Left forelimb (tissue), 1 donor: ENCODE measurements at places on chromosomes 7 and 10.

DNA sequence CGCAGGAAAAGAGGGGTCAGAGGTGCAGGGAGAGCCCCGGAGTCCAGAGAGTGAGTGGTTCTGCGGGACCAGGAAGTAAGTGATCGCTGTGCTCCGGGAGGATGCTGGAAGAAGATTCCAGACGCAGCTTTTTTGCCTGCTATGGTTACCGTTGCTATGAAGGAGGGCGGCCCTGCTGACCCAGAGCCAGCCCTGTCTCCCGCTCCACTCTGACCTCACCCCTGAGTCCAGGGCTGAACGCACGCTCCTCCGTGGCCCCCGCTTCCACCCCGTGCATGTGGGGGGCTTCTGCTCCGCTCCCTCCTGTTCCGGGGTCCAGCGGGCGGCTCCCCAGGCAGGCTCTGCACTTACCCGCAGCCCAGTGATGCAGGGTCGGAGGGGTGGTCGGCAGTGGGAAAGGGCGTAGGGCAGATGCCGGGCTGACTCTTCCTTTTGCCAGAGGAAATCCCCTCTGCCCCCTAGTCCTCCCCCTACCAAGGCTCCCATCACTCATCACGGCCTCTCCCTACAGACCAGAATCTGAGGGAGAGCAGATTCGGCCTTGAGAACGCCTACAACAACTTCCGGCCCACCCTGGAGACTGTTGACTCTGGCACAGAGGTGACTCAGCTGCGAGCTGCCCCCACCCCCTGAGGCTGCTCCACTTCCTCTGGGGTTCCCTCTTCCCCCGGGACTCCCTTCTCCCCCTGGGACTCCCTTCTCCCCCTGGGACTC is 2.7 kb upstream of the MUC17 start:
- peak; percentile 82 for DNase-seq

DNA sequence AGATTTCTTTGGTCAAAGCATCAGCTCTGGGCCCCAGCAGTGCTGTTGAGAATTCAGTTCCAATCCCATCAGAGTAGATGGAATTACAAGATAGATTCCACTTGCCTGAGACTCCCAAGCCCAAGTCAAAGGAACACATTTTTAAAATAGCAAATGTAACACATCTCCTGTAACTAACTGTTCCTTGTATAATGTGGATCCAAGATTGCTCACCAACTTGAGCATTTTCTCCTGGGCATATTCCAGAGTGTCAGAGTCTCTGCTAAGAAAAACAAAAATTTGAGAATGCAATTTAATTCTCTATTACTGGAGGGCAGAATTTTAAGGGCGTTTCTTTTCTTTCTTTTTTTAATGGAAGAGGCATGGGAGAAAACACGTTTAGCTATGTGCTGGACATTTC is 136.7 kb downstream of the NEBL start:
- DNase-seq: no peak

- no peak for DNase-seq
Measured at GRCh38 chr10:90920986-90921666, at the start of gene ANKRD1. Gene ANKRD1 (minus strand): TSS chr10:90921087. CDS start chr10:90921027, 60 bp downstream.

DNA sequence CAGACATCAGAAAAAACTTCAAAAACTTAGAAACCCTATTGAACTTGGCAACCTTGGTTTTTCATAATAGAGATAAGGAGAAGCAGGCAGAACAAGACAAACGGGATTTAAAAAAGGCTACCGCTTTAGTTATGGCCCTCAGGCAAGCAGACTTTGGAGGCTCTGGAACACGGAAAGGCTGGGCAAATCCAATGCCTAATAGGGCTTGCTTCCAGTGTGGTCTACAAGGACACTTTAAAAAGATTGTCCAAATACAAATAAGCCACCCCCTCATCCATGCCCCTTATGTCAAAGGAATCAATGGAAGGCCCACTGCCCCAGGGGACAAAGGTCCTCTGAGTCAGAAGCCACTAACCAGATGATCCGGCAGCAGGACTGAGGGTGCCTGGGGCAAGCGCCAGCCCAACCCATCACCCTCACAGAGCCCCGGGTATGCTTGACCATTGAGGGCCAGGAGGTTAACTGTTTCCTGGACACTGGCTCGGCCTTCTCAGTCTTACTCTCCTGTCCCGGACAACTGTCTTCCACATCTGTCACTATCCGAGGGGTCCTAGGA is 115.3 kb downstream of the NRCAM start:
- DNase-seq: no peak

GRCh38 chr10:92742331-92743228 is 52.8 kb downstream of the HHEX start:
- DNase-seq: no peak

DNA sequence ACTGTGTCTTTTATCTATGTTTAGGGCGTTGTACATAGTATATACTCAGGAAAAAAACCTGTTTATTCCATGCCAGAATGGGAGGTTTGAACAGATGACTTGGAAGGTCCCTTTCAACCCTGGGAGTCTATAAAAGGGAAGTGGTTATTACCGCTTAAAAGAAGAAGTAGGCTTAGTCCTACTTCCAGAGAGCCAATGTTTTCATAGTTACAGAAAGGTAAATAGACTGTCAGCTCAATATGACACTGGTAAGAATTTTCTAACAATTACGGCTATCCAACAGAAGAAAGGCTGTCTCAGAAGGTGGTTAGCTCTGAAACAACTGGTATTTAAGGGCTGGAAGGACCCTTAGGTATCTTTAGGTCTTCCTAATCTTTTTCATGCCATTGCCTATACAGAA is 1.1 kb upstream of the TFAM start:
- DNase-seq: no peak

GRCh38 chr7:95066737-95067530 is 159.5 kb downstream of the PPP1R9A start:
- no peak for DNase-seq

DNA sequence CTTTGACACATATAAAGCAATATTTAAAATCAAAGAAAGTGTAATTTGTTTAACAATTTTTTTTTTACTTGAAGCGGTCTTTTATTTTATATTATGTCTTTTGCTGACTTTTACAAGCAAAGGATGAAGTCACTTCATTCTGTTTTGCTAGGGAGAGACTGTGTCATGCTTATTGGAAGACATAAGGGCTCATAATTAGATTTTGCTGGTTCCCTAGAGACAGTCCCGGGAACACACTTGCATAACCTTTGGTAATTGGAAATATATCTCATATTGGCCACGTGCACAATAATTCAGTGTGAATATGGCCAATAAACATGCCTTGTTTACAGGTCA is 448 bp upstream of the NET1 start:
- DNase-seq: no peak

GRCh38 chr7:66255534-66256100 is 50.5 kb downstream of the TPST1 start:
- no peak for DNase-seq

DNA sequence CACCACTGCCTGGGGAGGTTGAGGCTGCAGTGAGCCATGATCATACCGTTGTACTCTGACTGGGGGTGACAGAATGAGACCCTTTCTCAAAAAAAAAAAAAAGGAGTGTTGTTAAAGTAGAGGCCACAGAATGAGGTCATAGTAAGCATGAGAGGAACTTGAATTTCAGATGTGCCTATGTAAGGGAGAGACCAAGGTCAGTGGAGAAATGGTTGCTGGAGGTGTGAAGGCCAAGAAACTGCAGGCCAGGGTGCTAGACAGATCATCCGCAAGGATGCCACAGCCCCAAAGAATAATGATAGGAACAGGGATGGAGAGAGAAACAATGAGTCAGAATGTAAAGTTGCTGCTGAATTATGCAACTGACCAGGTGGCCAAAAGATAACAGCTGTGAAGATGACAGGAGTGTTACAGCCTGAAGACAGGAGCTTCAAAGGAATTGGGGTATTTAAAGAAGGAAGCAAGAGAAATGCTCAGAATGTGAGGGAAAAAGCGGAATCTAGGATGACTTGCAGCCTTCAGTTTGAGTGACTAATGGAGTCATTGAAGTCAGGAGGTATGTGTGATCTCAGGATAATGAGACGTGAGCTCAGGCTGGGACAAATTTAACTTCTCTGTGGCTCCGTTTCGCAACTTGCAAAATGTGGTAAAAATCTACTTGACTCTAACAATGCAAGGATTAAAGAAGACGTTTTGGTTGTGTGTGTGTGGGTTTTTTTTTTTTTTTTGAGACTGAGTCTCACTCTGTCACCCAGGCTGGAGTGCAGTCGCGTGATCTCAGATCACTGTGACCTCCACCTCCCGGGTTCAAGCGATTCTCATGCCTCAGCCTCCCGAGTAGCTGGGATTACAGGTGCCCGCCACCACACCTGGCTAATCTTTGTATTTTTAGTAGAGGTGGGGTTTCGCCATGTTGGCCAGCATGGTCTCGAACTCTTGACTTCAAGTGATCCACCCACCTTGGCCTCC is 22.2 kb downstream of the TYW1B start:
- no peak for DNase-seq

GRCh38 chr7:34392972-34393371 is 265.0 kb upstream of the NPSR1 start:
- DNase-seq: no peak

- no peak for DNase-seq
Measured at GRCh38 chr10:31980471-31980870, 51.8 kb upstream of the ARHGAP12 start.

GRCh38 chr10:96665306-96665705 is 55.0 kb downstream of the PIK3AP1 start:
- DNase-seq: no peak

DNA sequence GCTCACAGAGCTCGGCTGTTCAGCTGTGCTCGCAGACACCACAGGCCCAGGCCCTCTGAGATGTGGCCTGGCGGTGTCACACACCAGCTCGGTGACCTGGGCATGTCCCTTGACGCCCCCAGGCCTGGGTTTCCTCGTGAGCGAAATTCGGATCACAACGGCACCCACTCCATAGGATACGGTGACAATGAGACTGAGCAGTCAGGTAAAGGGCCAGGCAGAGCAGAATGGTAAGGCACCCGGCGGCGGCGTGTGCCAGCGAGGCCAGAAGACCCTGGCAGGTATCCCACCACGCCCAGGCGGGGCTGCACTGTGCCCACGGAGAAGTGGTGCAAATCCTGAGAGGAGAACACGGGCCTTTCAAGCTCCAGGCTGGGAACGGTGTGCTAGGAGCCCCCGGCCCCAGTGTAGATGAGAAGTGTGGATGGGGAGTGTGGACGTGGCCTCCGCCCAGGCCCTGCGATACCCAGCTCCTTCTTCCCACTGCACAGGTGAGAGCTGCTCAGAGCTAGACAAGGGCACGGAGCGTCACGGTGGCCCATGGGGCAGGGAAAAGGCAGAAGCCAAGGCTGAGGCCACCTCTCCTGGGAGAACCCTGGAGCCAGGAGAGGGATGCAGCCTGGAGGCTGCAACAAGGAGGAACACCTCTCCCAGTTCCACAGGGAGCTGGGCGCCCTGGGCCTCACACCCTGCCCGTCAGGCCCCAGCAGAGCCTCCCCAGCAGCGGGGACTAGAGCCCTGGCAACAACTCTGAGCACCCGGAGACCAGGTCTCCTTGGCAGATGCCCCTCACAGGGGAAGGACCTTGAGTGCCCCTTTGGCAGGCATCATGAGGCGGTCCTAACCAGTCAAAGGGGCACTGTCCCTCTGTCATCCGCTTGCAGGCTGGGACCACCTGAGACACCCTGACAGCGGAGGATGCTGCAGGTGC is 219.1 kb downstream of the MAD1L1 start:
- DNase-seq: no peak

GRCh38 chr7:98329791-98330373 is 48.4 kb downstream of the BRI3 start:
- DNase-seq: no peak

DNA sequence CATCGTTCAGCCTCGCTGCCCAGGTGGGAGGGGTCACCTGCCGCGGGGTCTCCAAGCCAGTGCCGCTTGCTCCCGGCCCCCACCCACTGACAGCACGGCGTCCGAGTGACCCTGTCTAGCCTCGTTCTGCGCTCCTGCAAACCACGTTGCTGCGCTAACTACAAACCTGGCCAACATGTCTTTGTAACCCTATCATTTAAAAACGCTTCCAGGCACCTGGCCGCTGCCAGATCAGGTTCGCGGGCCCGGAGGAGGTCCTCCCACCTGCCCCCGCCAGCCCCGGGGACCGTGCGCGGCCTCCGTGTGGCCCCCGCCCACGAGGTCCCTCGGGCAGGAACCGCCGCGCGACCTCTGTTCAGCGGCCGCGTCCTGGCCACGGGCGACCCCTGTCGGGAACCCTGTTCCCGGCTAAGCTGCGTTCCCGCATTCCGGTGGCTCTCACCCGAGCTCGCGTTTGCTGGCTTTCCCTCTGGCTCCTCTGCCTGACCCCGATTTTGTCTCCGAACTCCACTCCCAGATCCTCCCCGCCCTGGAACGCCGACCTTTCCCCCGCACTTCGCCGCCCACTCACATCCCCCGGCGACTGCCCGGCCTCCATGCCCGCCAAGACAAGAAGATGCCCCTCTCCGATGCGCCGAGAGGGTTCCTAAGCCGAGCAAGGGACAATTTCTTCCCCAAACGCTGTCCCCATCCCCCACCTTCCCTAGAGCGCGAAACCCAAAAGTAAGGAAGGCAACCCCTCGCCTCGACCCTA is 2.4 kb downstream of the SFMBT2 start:
- peak; percentile 87 for DNase-seq

- DNase-seq: no peak
Measured at GRCh38 chr10:117537436-117537903, 5.1 kb upstream of the EMX2 start.

GRCh38 chr10:45548068-45548467 is 124.5 kb downstream of the ZFAND4 start:
- DNase-seq: no peak

GRCh38 chr7:101947899-101948298 is 130.5 kb downstream of the CUX1 start:
- DNase-seq: no peak

DNA sequence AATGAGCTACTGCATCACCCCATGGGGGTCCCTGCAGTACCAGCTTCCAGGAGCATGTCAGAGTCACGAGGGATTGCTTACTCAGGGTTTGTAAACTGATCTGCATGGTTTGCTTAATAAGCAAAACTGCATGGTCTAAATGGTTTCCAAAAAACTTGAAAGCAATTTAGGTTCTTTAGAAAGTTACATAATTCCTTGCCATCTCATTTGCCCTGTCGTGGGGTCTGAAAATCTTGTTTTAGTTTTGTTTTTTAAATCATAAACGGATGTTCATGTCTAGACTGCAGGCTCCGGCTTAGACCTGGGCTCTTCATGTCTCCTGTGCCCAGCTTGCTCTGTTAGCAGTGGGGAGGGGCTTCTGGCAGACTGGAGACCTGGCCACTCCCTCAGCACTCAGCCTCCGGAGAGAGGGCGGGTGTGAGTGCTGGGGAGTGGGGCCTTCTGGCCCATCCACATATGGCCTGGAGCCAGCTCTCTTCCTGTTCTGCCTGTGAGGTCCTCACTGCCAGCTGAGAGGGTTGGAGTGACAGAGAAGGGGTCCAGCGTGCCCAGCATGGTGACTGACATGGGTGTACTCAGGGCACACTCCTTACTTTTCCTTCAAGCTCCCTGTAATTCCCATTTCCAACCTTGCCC is 17.5 kb downstream of the PRF1 start:
- peak; percentile 77 for DNase-seq

DNA sequence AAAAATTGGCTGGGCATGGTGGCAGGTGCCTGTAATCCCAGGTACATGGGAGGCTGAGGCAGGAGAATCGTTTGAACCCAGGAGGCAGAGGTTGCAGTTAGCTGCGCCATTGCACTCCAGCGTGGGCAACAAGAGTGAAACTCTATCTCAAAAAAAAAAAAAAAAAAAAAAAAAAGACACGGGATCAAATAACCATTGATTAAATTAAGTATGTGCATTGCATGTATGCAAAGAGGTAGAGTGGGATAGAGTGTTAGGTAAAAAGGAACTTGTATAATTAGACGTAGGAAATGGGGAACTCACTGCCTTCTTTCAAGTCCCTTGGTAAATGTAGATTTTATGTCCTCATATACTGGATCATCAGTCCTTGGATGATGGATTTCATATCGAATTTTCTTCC is 13.1 kb downstream of the VCL start:
- no peak for DNase-seq

GRCh38 chr10:4892681-4893080 is 66.7 kb downstream of the AKR1E2 start:
- no peak for DNase-seq
